Central memory CD4-positive, alpha-beta T cell (primary cell): ENCODE measurements at places on chromosomes 16 and 17.
A peak's percentile ranks its signal among the peaks of the same experiment; 100 is the strongest.

GRCh38 chr17:28684963-28685362 is 23.0 kb downstream of the SUPT6H start:
- DNase-seq, result no peak

DNA sequence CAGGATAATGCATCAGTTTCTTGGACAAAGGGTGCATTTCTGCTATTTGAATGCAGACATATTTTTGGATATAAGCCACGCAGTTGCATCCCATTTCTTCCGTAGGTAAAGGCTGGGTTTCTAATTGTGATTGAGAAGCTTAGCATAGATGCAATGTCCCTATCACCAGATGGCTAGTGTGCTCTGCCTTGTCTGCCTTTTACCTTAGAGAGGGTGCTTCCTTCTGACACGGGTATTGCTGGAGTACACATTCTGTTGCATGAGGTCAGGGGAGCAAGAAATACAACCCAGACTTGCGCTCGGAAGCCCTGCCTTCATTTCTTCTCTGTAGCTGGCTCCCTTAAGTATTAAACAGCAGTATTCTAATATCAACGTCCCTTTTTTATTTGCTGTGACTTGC is 337.4 kb downstream of the WWOX start:
- DNase-seq, result no peak

DNA sequence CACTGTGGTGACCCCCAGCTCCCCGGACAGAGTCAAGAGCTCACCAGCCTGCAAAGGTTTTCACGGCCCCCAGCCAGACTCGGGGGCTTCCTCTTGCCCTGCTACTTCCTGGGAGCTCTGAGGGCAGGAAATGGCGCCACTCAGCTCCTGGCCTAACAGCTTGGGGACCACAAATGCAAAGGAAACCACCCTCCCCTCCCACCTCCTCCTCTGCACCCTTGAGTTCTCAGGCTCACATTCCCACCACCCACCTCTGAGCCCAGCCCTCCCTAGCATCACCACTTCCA is 375 bp upstream of the SPN start:
- peak; percentile 58 for DNase-seq

DNA sequence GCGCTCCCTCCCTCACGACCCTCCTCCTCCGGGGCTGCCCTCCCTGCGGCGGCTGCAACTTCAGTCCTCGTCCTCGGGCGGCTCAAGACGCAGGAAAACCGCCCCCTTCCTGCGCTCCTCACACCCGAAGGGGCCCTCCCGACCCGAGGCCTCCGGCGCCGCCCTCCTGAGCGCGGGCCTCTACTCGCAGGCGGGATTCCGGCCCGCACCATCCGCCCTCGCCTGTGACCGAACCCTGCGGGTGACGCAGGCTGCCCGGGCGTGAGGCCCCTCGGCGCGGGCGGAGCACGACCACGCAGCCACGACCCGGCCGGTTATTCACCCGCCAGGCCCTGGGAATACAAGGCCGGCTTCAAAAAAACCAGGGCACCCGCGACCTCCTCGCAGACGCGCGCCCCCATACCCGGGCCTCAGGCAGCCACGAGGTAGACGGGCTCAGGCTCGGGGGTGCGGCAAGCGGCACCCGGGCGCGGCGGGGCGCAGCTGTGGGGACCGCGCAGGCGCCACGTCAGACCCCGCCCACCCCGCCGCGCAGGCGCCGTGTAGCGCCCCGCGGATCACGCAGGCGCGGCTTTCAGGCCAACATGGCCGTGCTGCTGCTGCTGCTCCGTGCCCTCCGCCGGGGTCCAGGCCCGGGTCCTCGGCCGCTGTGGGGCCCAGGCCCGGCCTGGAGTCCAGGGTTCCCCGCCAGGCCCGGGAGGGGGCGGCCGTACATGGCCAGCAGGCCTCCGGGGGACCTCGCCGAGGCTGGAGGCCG is at the start of gene SPG7:
TSS of gene SPG7 (plus strand) at position 570 of the 757 bp plus-strand sequence. CDS start at position 585, 15 bp downstream.
- DNase-seq, result peak; percentile 93

GRCh38 chr17:28327031-28327607 is 8.1 kb downstream of the TMEM97 start:
- DNase-seq, result no peak
